ENCODE measurements at places on chromosomes 6 and 20.

GRCh38 chr6:161257793-161258457 lies 15.9 kb downstream of the AGPAT4 start:
- peak; percentile 91 for DNase-seq

- DNase-seq, result no peak
Measured at GRCh38 chr6:24899136-24899996, 36.4 kb downstream of the RIPOR2 start.

DNA sequence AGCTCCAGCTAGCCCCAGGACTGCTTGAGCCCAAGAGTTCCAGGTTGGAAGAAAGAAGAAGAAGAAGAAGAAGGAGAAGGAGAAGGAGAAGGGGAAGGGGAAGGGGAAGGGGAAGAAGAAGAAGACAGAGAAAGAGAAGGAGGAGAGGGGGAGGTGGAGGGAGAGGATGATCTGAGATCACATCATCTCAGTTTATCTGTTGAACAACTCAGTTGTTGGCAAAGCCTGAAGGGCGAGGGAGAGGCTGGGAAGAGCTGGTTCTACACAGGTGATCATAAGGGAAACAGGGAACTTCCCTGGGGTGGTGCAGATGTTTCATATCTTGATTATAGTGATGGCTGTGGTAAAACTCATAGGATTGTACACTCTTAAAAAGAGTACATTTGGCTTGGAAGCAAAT lies 3.1 kb upstream of the RRBP1 start:
- DNase-seq, result no peak

DNA sequence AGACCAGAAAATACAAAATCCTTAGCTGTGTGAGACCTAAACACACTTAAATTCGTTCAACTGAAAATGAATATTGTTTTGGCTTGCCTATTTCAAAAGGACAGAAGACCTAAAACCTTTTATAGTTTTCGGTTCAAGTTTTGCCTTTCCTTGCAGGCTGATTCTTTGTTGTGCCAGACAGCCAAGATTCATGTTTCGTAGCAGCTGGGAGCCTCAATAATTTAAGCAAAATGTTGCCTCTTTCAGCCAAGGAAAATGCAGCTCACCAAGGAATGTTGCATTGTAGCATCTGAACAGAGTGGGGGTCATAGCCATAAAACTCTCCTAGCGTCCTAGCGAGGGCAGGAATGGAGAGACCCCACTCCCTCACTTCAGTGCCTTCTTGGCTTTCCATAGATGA lies 92.3 kb upstream of the INSM1 start:
- DNase-seq, result no peak

DNA sequence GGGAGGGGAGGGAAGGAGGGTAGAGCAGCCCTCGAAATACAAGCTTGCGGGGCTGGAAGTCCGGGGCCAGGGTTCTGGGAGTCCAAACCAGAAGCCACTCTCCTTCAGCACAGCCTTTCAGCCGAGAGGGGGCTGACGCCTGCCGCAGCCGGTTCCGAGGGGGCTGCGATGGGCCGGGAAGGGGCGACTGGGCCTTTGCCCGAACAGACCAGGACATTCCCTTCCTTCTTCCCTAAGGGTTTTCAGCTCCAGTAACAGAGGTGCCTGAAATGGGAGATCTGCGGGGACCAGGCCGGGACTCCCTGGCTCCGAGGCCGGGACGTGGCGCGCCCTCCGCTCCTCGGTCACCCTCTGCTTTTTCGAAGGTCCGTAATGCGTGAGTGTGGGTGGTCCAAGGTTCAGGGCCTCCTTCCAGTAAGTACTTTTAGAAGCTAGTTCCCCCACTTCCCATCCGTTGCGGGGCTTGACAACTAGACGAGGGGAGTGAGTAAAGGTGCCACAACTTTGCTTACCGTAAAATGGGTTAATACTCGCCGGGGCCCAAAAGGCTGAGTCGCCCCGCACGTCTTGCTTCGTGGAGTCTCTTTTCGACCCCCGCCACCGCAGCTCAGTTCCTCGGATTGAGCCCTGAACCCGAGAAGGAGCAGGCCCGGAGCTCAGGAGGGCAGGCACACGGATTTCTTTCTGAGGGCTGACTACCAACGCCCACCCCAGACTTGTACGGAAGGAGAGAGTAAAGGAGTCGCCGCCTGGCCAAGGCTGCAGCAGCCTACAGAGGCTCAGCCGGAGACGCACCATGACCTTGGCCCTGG lies 2.9 kb upstream of the OLIG3 start:
- no peak for DNase-seq

DNA sequence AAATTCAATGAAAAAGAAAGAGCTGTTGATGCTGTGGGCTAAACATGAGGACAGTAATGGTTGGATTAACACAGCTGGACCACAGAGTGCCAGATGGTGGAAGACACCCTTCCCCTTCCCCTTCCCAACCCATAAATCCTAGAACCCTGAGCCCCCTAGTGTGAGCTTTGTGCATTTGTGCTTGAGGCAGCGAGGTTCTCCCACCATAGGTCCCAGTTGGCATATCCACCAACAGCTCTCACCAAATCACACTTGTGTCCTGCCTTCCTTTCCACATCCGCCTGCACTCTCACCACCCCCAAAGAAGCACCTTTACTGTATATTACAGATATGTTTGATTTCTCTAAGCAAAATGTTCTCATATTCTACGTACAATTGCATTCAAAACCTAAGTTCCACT lies 32.8 kb upstream of the HBS1L start:
- DNase-seq, result no peak

- no peak for DNase-seq
Measured at GRCh38 chr20:7029019-7029418, 261.5 kb downstream of the BMP2 start.

DNA sequence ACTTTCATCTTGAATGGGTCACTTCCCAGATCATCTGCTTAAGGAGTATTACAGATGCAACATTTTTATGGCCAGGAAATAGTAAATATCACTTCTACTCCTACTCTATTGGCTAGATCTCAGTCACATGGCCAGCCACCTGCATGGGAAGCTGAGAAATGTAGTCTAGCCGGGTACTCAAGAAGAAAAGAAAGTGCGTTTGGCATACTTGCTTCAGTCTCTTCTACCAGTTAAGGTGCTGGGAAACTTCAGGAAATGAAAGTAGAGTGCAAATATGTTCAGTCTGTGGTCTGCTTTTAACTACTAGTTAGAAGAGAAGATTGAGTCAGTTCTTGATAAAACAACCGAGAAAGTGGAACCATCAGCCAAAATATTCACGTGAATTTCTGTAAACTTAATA lies 129.2 kb downstream of the PDSS2 start:
- no peak for DNase-seq

DNA sequence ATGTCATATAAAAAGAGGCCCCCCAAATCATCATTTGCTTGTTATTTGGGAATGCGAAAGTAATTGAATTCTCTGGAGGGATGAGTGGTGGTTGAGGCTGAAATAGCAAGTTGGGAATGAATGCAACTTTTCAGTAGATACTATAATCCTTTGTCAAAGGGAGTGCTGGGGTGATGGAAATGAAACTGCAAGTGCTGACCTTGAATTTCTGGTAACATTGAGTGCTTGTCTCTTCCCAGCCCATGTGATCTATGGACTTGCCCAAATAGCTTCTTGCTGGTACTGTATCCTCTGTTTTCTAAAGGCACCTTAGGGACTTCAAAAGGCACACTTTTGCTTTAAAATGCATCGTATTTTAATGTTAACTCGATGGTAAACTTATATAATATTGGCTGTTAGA lies 14.8 kb downstream of the PAQR8 start:
- no peak for DNase-seq

DNA sequence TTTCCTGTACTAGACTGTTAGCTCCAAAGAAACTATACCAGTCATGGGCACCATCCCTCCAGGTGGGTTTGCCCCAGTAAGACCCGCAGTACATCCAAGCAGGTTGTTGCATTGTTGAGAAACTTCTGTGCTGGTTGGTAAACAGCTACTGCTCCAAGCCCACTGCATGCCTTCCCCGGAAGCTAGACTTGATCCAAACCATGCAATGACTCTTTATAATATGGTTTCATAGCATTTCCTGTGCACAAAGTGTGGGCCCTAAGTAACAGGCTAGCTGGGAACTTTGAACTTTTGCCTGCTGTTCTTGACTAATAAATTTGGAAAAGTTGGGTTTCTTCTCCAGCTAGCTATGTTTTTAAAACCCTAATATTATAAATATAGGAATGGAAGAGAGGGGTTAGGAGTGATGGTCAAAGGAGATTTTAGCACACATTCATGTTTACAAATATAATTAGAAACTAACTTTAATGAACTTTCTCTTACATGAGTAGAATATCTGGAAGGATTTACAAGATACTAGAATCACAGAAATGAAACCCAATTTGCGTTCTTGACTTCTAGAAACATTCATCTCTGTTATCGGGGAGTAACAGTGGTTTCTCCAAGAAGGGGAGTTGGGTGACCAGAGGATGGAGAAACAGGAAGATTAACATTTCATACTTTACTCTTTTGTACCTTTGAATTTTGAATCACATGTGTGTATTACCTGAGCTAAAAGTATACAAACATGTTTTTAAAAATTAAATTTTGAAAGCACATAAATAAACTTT lies 51.7 kb downstream of the GFOD1 start:
- no peak for DNase-seq

GRCh38 chr6:113047932-113048331 lies 700.8 kb downstream of the RFPL4B start:
- DNase-seq, result no peak

DNA sequence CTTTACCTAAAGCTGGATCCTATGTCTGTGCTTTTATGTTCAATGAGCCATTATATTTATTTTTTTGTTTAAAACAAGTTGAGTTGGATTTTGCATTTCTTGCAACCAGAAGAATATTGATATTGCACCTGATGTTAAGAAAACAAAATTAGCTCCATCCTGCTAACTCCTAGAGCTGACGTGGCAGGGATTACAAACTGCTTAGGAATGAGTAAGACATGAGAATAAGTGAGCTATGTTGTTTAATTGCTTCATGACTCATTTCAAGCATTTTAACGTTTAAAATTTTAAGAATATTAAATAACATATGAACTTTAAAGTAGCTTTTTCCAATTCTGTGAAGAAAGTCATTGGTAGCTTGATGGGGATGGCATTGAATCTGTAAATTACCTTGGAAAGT lies 663.5 kb downstream of the EPM2A start:
- peak; percentile 34 for DNase-seq

GRCh38 chr6:26122005-26122388 lies 34.8 kb downstream of the HFE start:
- no peak for DNase-seq

- peak; percentile 66 for DNase-seq
Measured at GRCh38 chr20:13231031-13231752, 10.1 kb downstream of the ISM1 start.

GRCh38 chr6:31706599-31706998 lies at the start of gene LY6G6F:
LY6G6F (plus strand) TSS chr6:31706866; CDS start chr6:31706907, 41 bp downstream.
- DNase-seq, result no peak

DNA sequence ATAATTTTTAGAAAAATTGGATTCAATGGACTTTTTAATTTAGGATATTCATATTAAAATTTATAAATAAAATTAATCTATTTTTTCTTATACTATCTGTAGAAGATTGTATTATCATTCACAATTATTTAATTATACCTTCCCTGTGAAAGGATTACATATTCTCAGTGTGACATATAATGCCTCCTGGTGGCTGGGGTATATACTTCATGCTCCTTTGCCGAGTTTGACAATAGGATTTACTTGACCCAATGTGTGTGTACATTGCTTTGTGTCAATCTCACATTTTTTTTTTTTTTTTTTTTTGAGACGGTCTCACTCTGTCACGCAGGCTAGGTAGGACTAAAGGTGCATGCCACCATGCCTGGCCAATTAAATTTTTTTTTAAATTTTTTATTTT lies 230.0 kb upstream of the CHD6 start:
- no peak for DNase-seq

DNA sequence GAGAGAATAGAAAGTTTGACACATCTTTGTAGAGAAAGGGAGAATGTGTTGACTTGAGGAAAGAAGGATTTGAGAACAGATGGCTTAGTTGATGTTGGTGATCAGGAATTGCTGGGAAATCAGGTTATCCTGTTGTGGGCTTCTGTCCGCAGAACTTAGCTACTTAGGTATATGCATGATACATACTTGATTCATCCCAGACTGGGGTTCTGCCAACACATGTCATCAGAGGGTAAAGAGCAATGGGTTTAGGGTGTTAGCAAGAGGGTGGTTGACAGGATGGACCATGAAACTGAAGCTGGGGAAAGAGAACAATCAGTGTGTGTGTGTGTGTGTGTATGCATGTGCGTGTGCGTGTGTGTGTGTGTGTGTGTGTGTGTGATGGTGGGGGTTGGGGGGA lies 50.6 kb upstream of the NELFCD start:
- no peak for DNase-seq

GRCh38 chr6:146961831-146962230 lies 242.4 kb upstream of the STXBP5 start:
- no peak for DNase-seq

DNA sequence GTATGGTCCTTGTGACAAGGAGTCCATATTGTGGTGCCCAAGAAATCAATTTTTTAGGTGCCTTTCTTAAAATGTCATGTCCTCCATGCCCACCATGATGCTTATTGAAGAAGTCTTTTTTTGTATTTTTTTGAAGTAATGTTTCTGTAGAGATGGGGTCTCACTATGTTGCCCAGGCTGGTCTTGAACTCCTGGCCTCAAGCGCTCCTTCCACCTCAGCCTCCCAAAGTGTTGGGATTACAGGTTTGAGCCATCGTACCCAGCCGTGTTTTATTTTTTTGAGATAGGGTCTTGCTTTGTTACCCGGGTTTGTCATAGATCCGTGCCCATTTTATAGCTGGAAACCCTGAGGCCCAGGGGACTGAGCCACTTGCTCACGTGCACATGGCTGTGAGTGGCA lies 238.3 kb downstream of the ATXN1 start:
- no peak for DNase-seq

DNA sequence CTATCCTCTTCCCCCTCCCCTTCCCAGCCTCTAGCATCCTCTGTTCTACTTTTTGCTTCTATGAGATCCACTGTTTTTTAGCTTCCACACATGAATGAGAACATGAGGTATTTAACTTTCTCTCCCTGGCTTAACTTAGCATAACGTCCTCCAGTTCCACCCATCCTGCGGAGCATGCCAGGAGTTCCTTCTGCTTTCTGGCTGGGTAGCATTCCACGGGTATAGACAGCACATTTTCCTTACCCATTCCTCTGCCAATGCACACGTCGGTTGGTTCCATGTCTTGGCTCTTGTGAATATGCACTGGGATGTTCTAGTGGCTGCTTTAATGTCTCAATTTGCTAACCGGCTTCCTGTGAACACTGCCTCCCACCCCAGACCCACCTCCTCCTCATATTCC lies 13.2 kb upstream of the CCR6 start:
- no peak for DNase-seq

DNA sequence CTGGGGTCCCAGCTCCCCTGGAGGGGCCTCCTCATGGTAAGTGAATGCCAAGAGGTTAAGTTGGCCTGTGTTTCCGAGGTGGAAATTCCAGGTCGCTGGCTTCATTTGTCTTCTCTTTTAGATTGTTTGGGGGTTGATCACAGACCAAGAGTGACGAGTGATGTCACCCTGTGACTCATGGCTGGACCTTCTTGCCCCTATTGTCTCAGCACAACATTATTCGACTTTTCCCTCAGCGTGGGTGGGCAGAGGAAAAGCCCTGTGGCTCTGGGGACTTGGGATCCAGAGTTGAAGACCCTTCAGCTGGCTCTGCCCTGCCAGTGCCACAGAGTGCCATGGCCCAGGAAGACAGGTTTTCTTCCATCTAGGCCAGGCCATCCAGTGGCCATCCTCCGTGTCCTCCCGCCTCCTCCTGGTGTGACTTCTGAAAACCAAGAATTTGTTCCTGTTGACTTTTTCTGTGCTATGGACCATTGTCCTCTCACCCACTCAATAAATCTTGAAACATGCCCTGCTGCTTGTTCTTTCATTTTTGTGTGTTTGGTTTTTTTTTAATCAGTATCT lies 15.4 kb upstream of the SNHG17 start:
- DNase-seq, result no peak

- no peak for DNase-seq
Measured at GRCh38 chr6:119012521-119012920, 65.9 kb downstream of the FAM184A start.

Data from AG09309 (cell line).